ENCODE measurements at places on chromosomes 7 and 10.

DNA sequence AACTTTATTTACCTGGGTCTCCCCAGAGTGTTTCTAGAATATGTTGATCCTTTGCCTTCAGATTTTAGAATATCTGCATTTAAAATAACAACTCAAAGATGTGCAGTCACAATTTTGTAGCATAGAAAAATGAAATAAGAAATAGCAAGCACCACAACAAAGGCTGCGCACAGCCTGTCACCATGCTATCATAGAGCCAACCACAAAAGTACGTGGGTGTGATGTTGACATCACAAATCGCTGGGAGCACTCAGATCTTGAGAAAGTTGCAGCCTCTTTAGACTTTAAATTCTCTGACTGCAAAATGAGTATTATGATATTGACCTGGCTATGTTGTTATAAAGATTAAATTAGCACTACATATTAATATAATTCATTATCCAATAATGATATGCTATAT is 177.9 kb downstream of the TNS3 start:
- DNase-seq, result no peak

GRCh38 chr10:122706467-122706866 is 6.8 kb upstream of the C10orf120 start:
- DNase-seq, result no peak

DNA sequence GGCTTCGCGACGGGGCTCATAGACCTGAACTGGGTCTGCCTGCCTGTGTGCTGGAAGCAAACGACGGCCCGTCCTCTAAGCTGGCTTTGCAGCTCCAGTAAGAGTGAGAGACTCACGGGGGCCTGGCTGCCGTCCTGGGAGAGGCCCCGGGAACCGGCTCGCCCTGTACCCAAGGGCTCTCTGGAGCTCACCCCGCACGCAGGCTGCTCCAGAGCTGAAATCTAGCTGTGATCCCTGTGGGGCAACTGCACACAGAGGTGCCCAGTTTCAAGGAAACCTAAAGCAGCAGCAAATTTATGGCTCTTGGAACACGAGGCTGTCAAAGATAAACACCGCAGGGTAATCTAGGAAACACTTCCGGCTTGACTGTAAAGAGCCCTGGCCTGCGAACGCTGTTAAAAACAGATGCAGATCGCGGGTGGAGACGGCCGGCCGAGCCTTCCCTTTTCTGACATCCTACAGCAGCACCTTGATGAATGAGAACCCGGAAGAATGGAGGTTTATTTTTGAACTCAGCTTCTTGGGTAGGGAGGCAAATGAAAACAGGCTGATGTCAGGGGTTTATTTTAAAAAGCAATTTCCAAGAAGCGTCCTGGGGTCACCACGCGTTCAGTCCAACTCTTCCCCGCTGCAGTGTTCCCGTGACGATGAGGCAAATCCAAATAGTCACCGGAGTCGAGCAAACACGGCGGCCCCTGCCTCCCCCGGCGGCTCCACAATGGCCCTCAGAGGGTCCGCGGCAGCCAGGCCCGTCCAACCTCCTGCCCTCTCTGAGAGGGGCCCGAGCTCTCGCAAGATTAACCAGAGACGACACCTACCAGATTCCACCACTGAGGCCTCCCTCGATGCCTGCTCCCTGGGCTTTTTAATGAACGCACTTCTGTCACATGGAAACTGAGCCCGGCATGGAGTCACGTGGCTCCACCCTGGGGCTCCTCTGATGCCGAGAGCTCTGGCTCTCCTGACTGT is 29.6 kb downstream of the AMZ1 start:
- no peak for DNase-seq

GRCh38 chr10:6667679-6668270 is 87.7 kb upstream of the PRKCQ start:
- no peak for DNase-seq

GRCh38 chr10:6151087-6151977 is 51.4 kb upstream of the PFKFB3 start:
- DNase-seq, result no peak

All from stimulated activated CD8-positive, alpha-beta memory T cell treated with anti-CD3 and anti-CD28 coated beads, Interleukin-2, amount 100 ng/mL, for 1 hour (primary cell).